ENCODE measurements at places on chromosomes 11 and 22.

DNA sequence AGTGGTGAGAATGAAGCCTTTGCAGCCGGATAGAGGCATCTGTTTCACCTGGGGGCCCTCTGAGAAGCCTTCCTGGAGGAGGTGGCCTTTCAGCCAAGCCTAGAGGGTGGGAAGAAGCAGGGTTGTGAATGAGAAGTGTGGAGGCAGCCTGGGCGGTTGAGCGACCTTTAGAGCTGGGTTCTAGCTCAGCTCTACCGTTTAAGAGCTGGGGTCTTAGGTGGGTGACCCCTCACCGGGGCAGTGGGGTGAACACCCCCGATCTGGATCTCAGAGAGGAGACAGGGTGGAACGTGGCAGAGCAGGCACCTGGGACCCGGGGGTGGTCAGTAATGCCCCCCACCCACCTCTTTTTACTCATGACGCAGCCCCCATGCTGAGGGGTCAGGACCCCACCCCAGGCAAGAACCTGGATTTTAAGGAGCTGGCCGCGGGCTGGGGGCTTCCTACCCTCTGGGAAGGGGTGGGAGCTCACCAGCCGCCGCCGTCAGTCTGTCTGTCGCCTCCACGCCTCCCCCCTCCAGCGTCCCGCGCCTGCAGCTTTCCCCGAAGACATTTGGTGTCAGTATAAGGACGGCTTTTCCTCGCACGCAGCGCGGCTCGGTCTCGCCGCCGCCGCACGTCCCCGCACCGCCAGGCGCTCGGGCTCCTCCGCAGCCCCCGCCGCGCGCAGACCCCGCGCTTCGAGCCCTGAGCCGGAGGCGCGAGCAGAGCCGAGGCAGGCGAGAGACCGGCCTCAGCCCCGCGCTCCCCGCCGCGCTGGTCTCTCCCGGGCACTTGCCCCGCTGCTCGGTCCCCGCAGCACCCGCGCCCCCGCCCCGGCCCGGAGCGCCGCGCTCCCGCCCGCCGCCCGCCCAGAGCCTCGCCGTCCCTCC lies 13.3 kb upstream of the CACNA1I start:
- no peak for DNase-seq

DNA sequence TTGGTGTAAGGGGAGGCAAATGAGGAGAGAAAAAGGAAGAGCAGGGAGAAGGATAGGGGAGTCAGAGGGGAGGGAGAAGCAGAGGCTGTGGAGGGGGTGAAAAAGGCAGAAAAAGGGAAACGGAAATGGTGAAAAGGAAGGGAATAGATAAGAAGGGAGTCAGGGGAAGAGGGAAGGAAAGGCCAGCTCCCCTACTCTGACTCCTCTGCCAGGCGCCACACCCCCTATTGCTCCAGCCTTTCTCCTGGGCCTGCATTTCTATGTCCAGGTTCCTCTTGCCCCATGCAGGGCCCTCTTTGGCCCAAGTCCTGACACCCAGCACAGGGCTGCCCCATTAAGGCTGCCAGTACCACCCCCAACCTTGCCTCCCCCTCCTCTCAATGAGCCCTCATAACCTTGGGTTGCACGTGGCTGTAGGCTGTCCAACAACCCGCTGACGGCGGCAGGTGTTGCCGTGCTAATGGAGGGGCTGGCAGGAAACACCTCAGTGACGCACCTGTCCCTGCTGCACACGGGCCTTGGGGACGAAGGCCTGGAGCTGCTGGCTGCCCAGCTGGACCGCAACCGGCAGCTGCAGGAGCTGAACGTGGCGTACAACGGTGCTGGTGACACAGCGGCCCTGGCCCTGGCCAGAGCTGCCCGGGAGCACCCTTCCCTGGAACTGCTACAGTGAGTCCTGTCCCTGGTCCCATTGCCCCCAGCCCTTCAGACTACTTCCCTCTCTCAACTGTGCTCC lies 3.4 kb upstream of the NHERF4 start:
- DNase-seq: no peak

DNA sequence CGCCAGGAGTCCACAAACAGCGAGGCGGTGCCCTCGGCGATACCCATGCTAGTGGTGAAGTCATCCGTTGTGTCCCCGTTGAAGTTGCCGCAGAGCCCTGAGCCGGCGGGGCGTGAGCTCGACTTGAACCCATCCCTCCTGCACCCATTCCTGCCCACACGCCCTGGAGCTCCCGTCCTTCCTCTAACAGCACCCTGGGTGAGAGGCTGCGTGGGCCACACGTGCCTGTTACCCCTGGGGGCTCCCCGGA lies 8.3 kb downstream of the MUC6 start:
- DNase-seq: no peak

DNA sequence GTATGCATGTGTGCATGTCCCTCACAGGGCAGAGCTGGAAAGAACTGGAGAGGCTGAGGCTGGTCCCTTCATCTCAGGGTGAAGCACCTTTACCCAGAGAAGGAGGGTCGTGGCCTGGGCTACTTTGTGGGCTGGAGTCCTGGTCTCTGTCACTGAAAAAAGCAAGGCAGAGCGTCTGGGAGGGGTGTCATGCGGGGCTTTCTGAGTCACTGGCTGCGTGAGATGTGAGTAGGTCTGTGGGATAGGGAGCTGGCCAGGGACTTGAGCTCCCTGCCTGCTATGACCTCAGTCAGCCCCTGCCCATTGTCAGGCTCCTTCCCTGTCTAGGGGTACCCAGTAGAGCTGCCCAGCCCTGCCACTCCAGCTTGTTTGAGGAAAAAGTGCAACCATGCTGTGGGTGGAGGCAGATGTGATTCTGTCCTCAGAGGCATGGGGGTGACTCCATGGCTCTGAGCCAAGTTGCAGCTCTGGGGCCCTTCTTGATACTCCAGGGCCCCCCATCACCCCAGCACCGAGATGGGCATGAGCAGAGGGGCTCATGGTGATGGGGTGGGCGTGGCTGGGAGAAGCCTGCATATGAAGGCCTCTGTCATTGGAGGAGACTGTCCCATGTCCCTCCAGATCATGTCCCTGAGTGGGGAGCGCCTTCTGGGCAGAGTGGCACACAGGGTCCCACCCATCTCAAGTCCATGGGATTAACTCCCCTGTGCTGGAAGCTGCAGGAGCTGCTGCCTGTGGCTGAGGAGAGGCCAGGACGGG lies 27.8 kb downstream of the KCNQ1 start:
- DNase-seq: no peak

- DNase-seq: no peak
Observed at GRCh38 chr22:44670220-44670988, 31.6 kb upstream of the PRR5 start.

- no peak for DNase-seq
Observed at GRCh38 chr11:118343981-118344515, at the start of gene CD3G. CD3G (plus strand) TSS chr11:118344344; CDS start chr11:118344424, 80 bp downstream.

DNA sequence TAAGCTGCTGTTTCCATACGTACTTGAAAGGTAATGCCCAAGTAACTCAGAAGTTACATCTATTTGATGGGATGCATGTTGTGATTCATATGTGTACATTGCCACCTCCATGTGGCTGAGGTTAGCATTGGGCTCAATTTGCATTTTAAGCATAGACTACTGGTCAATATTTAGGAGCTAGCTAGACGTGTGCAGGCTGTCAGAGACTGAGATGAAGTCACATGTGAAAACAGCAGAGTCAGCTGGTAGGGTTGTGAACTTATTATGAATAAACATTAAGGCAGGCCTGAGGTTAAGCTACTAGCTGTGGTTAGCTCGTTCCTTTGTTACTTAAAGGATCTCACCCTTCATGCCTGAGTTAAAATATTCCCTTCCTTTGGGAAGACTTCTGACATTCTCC lies 114.5 kb upstream of the MTNR1B start:
- no peak for DNase-seq

- DNase-seq: no peak
Observed at GRCh38 chr11:132535830-132536229, 996.5 kb downstream of the OPCML start.

DNA sequence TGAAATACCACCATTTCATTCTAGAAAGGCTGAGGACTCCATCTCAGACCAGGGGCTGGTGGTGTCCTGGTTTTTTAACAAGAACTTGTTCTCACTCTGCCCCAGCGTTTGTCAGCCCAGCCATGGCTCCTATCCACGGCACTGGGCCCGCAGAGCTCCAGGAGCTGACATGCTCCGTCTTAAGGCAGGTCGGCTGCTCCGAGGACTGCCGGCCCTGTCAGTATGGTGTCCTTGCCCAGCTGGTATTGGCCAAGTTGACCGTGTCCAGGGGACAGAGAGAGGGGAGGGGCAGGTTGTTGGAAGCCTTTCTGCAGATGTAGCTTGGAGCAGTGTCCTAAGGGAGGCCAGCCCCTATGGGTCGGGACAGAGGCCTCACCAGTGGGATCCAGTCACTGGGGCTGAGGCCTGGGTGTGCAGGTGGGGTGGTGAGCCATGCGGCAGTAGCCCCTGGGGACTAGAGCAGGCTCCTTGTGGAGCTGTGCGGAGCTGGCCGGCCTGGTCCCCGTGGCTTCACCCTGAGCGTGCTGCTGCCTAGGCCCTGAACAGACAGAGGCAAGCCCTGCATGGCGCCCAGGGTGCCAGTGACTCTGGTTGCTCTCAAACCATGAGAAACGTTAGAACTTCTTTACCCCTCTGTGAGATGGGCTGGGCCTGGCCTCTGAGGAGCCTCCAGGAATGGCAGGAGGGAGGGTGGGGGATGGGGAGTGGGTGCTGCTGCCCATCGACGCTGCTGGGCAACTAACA lies 39.9 kb upstream of the KCNQ1OT1 start:
- DNase-seq: no peak

DNA sequence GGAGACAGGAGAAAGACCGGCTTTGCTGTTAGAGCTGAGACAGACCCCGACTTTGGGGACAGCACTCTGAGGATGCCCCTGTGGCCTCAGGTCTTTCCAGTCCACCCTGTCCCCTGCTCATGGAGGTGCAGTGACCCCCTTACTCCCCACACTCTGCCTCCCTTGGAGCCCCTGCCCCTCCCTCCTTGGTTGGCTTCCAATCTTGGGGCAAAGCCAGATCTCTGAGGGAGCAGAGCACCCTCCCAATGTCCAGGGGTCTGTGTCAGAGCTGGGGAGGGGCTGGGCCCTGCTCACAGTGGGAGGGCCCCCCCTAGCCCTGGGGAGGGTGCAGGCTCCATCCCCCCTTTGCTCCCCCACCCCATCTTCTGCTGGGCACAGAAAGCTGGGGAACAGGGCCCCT lies 50.0 kb downstream of the IGLL1 start:
- DNase-seq: no peak

DNA sequence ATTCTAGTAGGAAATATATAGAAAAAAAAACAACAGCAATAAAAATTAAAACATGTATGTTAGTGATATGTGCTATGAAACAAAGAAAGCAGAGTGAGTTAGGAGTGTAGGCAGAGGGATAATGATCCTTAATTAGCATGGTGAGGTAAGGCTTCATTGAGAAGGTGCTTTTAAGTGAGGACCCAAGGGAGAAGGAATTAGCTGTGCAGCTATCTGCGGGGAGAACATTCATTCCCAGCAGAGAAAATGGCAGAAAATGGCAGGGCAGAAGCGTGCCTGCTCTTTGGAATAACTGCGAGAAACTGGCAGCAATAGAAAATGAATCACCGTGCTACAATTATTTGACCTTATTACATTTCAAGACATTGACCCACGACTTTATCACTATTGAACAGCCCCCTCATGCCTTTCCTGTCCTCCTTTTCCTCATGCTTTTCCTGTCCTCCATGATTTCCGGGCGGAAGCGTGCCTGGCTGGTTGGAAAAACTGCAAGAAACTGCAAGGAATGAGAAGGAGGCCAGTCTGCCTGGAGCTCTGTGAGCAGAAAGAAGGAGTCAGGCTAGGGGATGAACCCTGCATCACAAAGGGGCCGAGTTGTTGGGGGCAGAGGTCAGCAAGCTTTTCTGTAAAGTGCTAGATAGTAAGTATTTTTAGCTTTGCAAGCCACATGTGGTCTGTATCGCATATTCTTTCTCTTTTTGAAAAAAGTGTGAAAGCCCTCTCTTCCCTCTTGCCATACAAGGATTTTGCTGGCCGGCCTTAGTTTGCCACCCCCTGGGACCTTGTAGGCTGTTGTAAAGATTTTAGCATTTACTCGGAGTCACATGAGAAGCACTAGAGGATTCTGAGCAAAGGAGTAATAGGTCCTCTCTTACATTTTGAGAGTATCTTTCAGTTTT lies 37.1 kb upstream of the SWAP70 start:
- DNase-seq: no peak

DNA sequence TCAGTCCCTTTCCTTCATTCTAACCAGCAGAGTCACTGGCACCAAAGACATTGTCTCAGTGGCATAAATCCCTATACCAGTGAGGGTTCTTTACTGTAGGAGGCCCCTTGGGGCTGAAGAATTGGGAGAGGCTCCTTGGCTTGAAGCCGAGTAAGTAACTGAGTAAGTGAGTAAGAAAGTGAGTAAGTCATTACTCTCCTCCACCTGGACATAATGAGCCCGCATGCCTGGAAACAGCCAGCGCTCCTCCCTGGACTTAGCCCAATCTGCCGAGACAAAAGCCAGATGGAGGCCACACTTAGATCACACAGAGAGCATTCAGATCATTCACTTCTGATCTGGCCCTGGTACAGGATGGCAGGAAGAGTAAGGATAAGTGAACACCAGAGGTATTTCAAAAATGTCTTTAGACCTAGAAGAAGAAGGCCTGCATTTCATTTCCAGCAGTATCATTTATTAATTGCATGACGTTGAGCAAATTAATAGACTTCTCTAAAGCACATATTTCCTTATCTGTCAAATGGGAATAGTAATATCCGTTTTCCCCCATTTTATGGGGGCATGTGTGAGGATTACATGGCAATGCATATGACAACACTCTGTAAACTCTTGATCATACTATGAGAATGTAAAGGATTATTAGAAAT lies 8.2 kb upstream of the MICAL3 start:
- no peak for DNase-seq

GRCh38 chr11:26937386-26937785 lies 56.5 kb upstream of the FIBIN start:
- DNase-seq: no peak

DNA sequence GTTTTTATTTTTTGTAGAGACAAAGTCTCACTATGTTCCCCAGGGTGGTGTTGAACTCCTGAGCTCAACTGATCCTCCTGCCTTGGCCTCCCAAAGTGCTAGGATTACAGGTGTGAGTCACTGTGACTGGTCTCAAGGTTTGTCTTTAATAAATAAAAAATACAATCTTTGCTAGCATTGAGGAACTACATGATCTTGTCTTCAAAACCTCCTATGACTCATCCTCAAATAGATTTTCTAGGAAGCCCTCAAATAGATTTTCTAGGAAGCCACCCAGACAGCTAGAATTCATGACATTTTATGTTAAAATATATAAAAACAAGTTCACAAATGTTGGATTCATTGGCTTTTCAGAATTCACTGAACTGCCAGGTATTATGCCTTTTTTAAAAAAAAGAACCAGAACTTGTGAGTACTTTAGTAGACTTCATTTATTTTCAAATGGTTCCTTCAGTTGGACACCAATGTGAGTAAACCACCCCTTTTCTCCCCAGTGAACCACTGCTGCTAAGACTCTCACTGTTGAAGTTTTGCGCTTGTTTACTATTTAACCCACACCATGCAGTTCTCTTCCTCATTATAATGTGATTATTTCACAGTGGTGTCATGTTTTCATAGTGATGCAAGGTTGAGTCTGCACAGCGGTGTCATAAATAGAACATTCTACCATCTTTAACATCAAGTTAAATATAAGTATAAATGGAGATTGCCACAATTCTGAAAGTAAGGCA lies 303.9 kb downstream of the CASP12 start:
- no peak for DNase-seq
